ENCODE measurements at places on chromosomes 1 and 21.

- no peak for DNase-seq
Measured at GRCh38 chr1:242873661-242874060, 349.2 kb upstream of the PLD5 start.

DNA sequence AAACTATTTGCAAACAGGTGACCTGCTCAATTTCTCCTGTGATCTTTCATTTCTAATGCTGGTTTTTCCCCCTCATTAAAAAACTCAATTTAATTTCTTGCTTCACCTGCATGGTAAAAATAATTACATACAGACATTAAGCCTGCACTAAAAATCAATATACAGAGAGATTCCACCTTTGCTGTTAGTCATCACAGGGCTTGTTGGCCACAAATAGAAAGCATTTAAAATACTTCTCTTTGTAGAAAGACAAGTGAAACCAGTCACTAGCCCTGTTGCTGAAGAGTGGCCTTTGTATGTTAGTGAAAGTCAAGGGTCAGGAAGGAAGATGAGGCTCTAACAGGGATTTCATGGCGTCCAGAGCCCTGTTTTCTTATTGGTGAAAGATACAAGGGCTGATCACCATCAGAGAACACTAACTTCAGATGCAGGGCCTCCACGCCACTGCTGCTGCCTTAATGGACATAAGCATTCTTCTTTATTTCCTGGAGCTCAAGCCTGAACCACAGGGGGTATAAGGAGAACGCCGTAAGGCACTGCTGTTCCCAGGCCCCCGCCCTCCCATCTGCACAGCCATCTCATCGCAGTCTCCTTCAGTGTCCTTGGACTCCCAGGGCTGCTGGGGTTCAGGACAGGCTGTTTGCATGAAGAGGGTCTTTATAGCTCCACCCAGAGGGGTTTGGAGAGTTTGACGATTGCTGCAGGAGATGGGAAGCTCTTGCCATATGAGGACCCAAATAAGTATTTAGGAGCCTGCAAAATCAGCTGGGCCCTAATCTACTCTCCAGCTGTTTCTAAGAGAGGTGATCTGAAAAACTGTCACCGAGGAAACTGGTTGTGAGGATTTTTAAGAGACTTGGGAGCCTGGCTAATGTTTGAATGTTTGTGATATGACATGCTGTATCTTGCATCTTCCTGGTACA lies 117.3 kb upstream of the IRF2BP2 start:
- DNase-seq: no peak

DNA sequence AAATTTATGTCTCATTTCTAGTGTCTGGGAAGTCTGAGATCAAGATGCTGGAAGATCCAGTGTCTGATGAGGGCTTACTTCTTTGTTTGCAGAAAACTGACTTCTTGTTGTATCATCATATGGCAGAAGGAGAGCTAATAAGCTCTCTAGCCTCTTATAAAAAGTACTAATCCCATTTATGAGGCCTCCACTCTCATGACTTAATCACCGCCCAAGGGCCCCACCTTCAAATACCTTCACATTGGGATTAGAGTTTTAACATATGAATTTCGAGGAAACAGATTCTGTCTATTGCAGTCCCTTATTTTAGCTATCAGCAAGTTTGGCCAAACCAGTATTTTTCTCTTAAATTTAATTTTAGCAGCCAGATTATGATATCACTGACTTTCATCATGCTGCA lies 150.2 kb upstream of the TMPRSS15 start:
- DNase-seq: no peak

- peak; percentile 29 for DNase-seq
Measured at GRCh38 chr1:89085781-89086180, 20.8 kb upstream of the GBP1 start.

GRCh38 chr1:104878203-104878909 lies 1128.7 kb downstream of the AMY1C start:
- no peak for DNase-seq

GRCh38 chr21:41054018-41054578 lies 113.9 kb upstream of the BACE2 start:
- DNase-seq: no peak

DNA sequence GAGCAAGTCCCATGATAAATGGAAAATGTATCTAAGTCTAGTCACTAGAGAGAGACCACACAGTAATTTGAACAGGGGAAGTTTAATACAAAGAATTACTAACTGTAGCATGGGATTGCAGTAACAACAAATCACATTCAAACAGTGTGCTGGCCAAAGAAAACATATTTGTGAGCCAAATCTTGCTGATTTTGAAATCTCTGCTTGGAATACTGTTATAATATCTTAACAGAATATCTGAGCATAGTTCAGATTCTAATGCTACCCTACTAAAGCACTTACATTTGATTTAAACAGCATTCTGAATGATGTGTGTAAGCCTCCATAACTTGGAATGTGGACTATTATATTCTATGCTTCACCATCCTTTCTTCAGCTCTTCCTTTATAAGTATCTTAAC lies 270.0 kb upstream of the BRINP3 start:
- DNase-seq: no peak

DNA sequence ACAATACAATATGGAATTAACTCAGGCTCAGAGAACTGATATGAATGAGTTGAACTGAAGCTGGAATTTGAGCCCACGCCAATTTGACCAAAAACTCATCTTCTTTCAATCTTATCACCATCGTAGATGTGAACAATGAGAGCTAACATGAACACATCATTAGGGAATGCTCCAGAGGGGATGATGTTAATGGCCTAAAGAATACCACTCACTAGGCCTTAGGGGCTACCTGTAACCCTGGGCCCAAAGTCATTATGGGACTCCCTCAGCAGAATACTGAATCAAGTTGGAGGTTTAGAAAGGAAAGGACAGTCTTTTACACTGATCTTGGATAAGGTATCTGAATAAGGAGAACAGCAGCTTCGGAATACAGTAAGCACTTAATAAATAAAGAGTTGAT lies 73.6 kb downstream of the C1orf94 start:
- no peak for DNase-seq

- DNase-seq: no peak
Measured at GRCh38 chr1:22913421-22914141, 59.1 kb downstream of the LACTBL1 start.

- no peak for DNase-seq
Measured at GRCh38 chr1:41239988-41240610, 2.0 kb downstream of the SCMH1 start.

DNA sequence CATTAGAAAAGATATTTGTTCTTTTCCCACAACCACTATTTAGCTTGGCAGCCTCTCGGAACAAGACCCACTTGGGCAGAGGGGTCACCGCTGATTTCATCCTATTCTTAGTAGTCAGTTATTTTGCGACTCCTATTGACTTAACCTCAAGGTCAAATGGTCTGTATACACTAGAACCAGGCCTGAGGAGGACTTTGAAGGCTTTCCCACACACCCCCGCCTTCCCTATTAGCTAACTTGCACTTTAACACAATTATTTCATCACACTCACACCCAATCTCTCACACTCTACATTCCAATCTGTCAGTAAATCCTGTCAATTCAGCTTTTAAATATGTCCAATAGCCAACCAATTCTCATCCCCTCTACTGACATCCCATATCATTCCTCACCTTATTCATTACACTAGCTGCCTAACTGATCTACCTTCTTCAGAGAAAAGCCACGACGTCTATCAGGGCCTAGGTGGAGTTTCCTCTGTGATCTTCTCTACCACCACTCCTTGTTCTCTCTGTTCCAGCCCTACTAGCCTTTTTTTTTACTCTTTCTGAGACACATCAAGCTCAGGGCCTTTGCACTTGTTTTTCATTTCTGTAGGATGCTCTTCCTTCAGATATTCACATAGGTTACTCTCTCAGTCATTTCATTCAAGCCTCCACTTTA lies 1.0 kb upstream of the NIBAN1 start:
- no peak for DNase-seq

DNA sequence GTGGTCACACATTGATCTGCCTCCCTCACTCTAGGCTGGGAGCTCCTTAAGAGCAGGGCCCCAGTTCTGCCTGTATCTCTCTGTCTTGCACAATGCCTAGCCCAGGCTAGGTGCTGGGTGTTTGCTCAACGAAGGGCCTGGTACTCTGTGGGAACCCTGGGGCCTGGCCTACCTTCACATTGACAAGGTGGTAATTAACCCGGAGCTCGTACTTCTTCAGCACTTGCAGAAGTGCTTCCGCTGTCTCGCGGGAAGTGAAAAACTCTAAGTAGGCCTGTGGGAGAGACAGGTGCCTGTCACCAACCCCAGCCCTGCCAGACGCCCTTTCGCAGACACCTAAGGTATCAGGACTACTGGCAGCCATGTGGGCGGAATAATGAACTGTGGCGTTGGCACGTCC lies 13.7 kb downstream of the MTHFR start:
- no peak for DNase-seq

GRCh38 chr1:12596007-12596821 lies 21.8 kb downstream of the DHRS3 start:
- DNase-seq: no peak

DNA sequence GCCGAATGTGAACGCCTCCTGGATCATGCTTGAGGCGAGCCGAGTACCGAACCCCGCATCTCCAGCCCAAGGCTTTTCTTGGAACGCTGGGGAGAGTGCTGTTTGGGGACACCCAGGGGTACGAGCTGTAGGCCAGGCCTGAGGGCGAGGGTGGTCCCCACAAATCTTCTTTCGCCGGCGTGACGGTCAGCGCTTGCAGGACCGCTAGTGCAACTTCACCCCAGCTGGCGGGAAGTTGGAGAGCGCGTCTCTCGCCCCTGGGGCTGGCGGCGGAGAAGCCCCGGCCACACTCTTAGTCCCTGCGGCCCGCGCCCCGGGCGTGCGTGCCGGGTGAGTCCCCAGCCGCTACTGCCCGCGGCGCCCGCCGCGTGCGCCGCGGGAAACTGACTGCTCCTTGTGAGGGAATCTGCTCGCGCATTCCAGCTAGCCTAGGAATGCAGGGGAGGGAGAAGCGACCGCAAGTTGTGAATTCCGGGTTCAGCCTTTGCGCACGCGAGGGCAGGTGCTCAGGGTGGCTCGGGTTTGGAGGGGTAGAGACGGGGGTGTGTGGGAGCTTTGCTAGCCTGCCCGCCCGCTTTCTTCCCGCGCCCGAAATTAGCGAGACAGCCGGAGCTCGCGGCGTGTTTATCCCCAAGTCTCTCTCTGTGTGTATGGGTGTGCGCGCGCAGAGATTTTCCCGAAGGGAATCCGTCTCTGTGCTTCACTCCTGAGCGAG lies 884 bp downstream of the LHX4 start:
- no peak for DNase-seq

DNA sequence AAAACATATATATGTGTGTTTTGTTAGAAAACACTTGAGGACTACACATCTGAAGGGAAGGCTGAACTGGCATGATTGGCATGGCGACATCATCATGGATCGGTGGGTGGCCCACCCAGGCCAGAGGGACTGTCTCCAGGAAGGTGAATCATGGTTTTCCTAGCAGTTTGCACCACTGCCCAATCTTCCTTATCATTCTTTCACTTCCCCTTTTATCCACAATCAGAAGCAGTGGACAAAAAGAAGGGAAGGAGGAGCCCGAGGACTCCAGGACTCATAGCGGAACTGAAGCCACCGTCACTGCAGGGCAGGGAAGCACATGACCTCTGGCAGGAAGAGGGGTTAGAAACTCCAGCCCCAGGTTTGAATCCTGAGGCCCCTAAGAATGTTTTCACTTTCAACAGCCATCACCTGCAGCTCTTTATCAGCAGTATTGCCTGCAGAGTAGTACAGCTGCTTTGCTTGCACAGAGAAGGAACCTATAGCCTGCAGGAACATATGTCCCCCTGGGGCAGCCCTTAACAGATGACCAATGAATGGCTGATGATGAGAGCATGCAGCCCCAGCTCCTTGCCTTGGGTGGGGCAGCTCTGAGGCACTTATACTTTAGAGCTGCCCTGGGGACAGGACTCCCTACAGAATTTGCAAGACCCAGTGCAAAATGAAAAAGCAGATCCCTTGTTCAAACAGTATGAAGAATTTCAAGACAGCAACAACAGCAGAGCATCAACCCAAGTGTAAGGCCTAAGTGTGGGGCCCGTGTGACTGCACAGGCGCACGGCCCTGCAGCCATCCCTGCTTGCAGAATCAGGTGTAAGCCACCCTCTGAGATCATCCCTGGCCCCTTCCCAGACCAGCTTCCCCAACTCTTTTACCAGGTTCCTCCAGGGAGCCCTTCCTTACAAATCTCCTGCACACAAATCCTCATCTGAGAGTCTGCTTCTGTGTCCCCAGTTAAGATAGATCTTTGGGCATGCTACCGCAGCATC lies 241.8 kb upstream of the IRF2BP2 start:
- DNase-seq: no peak

DNA sequence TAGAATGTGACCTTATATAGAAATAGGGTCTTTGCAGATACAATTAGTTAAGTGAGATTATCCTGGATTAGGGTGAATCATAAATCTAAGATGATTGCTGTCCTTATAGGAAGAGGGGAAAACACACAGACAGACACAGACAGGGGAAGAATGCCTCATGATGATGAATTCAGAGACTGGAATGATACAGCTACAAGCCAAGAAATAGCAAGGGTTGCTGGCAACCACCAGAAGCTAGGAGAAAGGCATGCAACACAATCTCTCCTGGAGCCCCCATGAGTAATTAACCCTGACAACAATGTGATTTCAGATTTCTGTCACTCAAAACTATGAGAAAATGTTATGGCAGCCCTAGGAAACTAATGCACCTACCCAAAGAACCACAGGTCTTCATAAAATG lies 19.1 kb upstream of the PPIH start:
- DNase-seq: no peak

GRCh38 chr1:164361927-164362326 lies 197.1 kb upstream of the PBX1 start:
- no peak for DNase-seq

DNA sequence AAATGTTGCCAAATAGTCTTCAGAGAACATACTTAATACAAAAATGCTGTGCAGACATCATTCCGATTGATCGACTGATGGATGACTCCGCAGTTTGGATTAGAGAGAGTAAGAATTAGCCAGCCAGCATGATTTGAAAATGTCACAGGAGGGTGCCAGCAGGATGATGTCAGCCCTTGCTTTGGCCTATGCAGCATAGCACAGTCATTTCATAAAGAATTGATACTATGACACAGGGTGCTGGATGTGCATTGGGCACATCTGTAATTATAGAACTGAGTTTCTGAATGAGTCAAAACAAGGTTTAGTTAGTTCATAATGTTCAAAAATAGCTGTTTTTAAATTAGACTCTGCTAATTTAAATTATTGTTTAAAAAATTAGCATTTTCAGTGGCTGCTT lies 21.6 kb upstream of the TRAF5 start:
- peak; percentile 21 for DNase-seq

DNA sequence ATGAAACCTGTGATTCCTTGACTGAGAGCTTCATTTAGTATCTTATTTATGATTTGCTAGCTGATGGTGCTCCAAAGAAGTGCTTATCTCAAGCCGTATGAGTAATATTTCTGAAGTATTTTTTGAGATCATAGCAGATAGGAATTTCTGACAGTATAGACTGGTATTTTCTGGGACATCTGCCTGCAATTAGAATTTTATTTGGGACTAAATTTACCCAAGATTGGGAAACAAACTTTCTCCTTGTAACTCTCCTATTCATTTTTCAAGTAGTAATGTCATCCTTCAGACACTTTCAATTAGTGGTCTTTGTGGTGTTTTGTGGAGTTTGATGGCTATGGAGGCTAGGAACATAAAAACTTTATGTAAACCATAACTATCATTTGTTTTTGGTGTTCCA lies 597.2 kb upstream of the ZP4 start:
- DNase-seq: no peak

GRCh38 chr1:89757532-89757931 lies 63.3 kb upstream of the LRRC8D start:
- DNase-seq: peak; percentile 50

- no peak for DNase-seq
Measured at GRCh38 chr1:34188418-34188817, 11.7 kb downstream of the C1orf94 start.

Measured in activated CD4-positive, alpha-beta T cell treated with anti-CD3 and anti-CD28 coated beads for 24 hours (primary cell).